ENCODE measurements at places on chromosomes 16 and 17.
A peak's percentile ranks its signal among the peaks of the same experiment; 100 is the strongest.

DNA sequence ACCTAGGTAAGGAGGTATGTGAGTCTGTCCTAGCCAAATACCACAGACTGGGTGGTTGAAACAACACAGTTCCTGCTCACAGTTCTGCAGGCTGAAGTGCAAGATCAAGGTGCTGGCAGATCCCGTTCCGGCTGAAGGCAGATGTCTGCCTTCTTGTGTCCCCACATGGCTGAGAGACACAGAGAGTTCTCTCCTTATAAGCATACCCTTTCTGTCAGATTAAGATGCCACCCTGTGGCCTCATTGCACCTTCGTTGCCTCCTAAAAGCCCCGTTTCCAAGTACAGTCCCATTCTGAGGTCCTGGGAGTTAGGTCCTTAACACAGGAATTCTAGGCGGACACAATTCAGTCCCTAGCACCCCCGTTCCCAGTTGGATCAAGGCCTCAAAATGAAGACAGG, 9.1 kb upstream of the TMEM11 start:
- no peak for DNase-seq

- DNase-seq: no peak
Observed at GRCh38 chr17:67713169-67713568, 4.6 kb upstream of the NOL11 start.

DNA sequence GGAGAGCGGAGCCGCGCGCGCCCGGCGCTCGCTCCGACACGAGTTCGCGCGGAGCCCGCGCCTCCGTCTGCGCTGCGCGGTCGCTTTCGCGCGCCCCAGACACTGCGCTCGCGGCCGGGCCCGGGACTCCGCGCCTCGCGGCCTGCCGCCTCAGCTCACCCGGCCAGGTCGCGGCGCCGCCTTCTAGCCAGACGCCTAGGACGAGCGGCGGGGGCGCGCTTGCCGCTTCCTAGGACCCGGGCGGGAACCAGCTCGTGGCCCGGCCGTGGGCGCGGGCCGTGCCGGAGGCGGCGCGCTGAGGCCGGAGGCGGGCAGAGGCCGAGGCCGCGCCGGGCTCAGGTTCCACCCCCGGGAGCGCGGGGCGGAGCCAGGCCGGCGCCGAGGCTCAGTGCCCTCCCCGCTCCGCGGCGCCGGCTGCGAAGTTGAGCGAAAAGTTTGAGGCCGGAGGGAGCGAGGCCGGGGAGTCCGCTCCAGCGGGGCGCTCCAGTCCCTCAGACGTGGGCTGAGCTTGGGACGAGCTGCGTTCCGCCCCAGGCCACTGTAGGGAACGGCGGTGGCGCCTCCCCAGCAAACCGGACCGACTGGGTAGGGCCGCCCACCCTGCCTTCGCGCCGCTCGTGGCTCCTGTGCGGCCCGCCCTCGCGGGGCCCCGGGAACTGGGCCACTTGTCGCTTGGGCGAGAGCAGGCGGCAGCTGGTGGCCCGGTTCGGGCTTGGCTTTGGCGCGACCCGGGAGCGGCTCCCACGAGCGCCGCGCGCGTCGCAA, at the start of gene SPHK1:
TSS of gene SPHK1 (plus strand) at position 388 of the 765 bp plus-strand sequence. CDS start 1,036 bp downstream, outside the sequence.
- DNase-seq: no peak

GRCh38 chr17:12853921-12854320, 64.6 kb downstream of the ARHGAP44 start:
- no peak for DNase-seq

GRCh38 chr16:82892324-82892723, 265.6 kb downstream of the CDH13 start:
- DNase-seq: no peak

DNA sequence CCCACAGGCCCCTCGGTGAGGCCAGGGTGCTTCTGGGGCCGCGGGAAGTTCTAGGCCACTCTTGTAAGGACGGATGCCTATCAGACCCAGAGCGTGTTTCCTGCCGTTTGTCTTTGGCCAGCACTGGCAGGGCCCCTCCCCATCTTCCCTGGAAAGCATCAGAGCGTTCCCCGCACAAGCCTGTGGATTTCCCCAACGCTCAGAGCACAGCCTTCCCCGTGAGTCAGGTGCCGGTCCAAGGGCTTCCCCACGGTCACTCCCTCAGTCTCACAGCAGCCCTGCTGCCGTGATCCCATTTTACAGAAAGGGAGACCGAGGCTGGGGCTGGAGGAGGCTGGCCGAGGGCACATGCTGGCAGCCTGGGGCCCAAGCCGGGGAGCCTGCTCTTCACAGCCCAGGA, 33.7 kb downstream of the CRISPLD2 start:
- no peak for DNase-seq

GRCh38 chr17:81160747-81161453, 4.4 kb upstream of the PVALEF start:
- DNase-seq: no peak

- no peak for DNase-seq
Observed at GRCh38 chr16:67283039-67283825, 3.9 kb downstream of the PLEKHG4 start.

DNA sequence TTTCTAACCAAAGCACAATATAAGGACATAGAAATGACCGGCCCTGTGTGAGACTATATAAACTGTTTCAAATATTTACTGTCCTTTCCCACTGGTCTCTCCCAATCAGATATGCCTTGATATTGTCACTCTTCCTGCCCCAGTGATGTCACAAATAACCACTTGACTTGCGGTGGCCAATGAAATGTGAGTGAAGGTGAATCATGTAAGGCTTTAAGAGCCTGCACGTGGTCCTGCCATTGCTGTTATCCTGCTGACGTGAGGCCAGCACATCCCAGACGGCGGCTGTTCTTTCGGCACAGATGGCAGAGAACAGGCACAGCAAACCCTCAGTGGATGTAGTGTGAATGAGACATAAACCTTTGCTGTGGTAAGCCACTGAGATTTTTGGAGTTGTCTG, 5.4 kb upstream of the KLHL11 start:
- DNase-seq: no peak

DNA sequence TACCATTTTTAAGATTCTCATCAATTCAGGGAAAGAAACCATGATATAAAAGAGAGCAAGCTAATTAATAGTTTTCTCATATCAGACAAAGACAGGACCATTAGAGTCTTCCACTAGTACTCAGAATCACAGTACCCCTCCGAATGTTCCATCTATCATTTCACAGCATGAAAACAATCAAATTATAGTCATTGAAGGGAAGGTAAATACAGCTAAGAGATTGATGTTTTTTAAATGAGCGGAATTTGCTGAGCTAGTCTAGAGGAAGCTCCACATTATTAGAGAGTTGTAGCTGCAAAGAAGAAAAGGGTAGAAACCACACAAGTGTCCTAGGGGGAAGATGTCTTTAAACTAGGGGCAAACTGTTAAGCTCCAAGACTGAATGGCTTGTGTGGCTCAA, 808.9 kb downstream of the CDH11 start:
- no peak for DNase-seq

GRCh38 chr17:68431661-68432071, 25.6 kb downstream of the WIPI1 start:
- no peak for DNase-seq

- DNase-seq: peak; percentile 62
Observed at GRCh38 chr16:87636050-87636684, 33.9 kb downstream of the JPH3 start.

GRCh38 chr16:79826732-79827475, 226.4 kb upstream of the MAF start:
- no peak for DNase-seq

GRCh38 chr17:73503560-73503959, 140.7 kb downstream of the SDK2 start:
- no peak for DNase-seq

DNA sequence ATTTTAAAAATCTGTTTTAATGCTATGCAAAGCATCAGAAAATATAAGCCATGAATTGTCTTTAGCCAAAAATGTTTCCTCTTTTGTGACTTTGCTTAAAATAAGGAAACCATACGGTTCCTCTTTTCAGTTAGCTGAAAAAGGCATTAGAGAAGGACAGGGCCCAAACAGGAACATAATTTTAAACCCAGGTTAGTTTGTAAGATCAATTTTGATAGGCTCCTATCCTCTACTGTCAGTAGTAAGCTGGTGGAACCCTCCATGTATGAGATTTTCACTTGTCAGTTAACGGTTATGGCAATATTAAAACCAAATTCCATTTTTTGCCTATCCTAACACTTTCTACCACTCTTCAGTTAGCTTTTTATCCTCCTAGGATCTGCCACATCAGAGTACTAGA, 4.3 kb downstream of the EVI2B start:
- DNase-seq: no peak

DNA sequence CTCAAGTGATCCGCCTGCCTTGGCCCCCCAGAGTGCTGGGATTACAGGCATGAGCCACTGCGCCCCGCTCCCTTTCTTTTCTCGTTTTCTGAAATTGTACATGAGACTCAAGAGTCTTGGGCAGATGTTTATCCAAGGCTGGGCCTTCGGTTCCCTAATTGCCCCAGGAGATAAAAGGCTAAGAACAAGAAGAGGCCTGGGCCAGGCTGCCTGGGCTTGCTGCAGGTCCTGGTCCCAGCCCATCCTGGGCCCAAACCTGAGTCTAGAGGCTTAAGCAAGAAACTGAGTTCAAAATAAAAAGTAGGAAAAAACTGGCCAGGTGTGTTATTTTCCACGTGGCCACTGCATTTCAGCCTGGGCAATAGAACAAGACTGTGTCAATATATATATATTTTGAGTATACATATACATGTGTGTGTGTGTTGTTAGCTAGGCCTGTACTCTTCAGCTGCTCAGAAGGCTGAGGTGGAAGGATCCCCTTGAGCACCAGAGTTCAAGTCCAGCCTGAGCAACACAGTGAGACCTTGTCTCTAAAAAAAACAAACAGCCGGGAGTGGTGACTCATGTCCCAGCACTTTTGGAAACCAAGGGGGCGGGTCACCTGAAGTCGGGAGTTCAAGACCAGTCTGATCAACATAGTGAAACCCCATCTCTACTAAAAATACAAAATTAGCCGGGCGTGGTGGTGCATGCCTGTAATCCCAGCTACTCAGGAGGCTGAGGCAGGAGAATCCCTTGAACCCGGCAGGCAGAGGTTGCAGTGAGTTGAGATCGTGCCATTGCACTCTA, 6.8 kb upstream of the CLUH start:
- DNase-seq: no peak

DNA sequence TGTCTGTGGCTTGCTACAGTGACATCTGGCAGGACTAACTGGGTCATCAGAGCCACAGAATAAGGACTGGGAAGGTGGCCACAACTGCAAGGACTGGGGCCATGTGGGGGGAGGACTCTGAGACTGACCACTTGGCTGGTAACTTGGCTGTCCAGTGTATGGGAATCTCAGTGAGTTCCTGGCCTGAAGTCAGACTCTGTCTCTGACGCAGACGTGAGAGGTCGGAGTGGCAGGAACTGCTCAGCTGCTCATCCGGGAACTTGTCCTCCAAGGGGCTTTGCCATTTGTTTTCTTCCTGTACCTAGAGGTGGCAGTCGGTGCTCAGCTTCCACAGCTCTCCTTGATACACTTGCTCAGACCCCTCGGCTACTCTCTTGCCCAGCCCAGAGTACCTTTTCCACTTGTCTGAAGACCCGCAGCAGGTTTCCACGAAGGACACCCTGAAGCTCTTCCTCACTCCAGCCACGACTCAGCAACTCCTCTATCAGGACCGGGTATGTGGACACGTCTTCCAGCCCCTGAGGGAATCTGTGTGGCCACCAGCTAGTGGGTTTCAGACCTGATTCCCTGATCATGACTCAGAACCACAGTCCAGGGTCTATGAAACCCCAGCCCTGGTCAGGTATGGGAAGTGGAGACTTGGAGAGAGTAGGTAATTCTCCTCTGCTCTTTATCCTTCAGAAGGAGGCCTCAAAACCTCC, 7.3 kb upstream of the DPEP3 start:
- DNase-seq: no peak

DNA sequence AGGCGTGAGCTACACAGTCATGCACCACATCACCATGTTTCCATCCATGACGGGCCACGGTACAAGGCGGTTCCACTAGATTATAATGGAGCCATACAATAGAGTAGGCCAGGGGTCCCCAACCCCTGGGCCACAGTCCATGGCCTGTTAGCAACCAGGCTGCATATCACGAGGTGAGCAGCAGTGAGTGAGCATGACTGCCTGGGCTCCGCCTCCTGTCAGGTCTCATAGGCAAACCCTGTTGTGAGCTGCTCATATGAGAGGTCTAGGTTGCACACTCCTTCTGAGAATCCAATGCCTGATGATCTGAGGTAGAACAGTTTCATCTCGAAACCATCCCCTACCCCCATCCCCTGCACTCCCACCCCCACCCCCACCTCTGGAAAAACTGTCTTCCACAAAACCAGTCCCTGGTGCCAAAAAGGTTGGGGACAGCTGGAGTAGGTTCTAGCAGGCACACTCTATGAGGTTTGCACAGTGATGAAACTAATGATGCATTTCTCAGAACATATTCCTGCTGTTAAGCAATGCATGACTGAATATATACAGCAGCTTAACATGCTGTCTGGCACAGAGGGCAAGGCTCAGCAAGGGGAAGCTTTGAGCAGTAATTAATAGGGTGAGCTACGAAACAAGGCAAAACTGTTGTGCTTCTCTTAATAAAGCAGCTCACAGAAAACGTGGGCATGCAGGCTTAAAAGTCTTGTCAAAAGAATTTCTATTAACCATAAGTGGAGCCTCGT, 108.0 kb downstream of the VPS53 start:
- DNase-seq: no peak

DNA sequence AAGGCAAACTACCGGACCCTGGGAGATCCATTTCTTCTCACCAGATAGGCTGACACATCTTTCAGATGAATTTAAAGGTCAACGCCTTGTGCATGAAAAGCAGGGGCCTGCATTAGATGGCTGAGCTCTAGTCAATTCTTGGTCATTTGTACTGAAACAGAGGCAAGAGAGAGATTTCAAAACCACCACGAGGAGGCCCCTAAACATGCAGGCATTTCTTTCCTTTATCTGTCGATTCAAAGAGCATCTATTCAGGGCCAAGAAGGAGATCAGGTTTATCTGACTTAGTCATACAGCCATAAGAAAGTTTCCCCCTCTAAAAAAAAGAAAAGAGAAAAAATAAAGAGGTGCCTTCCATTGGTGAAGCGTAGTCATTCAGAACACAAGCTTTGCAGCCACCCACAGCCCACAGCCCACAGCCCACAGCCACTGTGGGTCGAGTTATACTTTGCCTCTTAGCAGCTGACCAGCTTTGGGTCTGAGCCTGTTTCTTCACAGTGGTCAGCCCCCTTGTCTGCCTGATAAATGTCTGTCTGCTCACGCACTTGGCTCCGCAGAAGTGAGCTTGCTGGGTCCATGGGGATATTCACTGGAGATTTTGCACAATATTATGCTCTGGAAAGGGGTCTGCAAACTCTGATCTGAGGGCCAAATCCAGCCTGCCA, 207.5 kb downstream of the CDH13 start:
- no peak for DNase-seq

DNA sequence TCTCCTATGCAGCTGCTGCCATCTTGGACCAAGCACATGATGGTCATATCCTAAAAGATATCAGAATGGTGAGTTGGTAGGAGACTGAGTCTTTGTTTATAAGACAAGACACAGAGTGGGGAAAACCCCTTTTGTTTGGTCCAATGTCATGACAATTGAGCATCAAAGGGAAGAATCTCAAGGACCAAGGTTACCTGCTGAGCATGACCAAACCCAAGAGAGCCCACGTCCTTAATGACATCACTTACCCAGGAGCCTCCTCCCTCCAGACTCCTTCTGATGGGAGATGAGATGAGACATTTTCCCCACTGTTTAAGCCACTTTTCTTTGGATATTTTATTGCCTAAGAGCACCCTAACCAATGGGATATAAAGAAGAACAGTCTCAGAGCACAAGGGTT, 478.1 kb downstream of the NPIPA7 start:
- no peak for DNase-seq
